ENCODE measurements at places on chromosomes 3 and 15.

DNA sequence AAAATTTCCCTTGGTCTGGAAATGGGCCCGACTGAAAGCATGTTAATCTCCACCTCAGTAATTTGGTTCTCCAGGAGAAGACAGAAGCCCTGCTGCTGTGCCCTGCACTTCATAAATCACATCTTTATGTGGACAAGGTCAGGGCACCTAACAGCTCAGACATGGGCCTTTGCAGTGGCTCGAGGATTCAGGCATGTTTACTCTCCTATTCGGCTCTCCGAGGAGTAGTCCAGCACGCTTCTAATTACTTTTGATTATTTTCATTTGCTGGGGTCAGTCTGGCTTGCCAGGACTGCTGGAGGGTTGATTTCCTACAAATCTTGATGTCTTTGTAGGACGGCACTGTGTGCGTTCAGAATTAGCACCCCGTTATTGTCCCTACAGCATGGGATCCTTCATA lies 511.2 kb downstream of the MECOM start:
- DNase-seq = no peak

DNA sequence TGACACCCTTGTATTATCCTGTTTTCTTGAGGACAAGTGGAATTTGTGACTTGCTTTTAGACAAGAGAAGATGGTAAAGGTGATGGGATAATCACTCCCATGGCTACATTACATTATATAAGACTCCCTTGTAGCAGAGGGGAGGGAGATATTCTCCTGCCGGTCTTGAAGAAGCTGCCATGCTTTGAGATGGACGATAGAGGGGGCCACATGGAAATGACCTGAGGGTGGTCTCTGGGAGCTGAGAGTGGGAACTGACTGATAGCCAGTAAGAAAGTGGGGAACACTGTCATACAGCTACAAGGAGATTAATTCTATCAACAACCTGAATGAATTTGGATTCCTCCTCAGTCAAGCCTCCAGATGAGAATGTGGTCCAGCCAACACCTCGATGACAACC lies 540.1 kb downstream of the NTRK3 start:
- DNase-seq = no peak

DNA sequence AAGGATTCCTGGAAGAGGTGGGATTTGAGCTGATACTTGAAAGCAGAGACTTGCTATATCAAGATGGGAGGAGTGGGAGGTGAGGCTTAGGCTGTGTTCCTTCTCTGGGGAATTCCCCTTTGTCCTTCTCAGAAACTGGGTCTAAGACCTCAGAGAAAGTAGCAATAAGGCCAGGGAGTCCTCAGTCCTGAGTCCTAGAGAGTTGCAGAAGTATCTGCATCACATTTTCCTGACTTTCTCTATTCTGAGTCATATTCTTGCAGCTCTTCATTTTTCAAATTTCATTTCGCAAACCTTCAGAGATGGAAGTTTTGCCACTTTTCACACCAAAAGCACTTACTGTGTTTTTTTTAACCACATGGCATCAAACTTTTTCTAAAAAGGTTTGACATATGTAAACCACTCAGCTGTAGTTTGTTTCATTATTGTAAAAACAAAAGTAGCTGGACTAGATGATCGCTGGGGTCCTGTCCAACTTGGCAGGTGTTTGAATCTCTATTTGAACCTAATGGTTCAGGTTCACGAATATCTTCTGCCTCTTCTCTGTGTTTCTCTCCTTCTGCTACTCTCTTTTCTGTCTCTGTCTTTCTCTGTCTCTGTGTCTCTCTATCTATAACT lies 21.3 kb downstream of the COLQ start:
- DNase-seq = no peak

GRCh38 chr3:17130956-17131355 lies 246.2 kb downstream of the PLCL2 start:
- DNase-seq = no peak

DNA sequence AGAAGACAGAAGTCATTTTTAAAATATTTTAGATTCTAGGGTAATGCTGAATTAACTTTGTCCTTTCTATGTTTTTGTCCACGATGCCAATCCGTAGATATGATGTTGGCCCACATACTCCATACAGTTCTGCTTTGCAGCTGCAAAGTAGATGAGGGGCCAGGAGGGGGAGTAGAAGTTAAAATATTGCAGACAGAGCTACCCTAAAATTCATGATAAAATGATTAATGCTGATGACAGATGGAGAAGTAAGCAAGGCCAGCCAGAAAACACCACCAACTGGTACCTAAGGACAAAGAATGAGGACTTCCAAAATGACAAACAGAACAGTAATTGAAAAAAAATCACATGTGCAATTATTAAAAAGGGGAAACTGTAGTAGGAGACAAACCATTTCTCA lies 756.6 kb upstream of the ARPP21 start:
- no peak for DNase-seq

- no peak for DNase-seq
Measured at GRCh38 chr3:82082796-82083195, 321.4 kb upstream of the GBE1 start.

DNA sequence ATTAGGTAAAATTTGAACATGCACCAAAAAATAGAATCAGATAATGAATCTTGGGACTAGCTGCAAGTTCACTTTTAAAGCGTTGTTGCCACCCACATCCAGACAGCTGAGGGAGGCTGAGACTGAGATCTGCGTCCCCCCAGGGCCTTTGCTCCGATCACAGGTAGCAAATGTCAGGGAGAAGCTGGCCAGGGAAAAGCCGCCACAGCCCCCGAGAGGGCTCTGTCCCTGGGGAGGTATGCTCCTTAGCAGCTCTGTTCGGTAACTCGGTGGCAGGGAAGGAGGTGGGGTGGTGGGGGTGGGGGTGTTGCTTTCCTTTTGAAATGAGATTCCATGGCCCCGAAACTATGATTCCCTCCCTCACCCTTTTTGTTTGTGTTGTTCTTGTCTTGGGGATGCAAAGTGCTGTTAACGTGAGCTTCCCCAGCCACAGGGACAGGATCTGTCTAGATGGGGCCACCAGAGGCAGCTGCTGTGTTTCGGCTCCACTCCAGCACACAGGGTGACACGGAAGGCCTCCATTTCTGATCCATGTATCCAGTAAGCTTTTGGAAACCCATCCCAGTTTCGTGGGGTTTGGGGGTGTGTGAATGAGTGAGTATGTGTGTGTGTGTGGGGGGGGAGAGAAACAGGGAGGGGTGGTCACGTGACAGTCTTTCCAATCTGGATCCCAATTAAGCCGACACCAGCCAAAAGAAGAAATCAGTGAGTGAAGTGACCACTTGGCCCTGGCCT lies 1.1 kb upstream of the MINAR1 start:
- DNase-seq = no peak

GRCh38 chr15:74788042-74788682 lies 6.3 kb downstream of the CSK start:
- no peak for DNase-seq

DNA sequence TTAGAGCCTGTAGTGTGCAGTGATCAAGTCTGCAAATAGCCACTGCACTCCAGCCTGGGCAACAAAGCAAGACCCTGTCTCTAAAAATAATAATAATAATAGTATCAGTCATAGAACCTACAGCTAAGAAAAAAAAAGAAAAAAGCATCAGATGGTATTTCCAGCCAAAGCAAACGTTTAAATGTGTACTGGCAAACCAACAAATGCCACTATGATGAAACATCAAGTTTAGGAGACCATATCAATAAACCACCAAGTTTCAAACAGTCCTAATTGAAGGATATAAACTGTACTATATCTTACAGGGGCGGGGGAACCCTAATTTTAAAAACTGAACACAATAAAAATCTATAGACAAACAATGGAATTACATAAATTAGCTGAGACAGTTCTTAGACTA lies 6.4 kb downstream of the UBP1 start:
- DNase-seq = peak; percentile 47

DNA sequence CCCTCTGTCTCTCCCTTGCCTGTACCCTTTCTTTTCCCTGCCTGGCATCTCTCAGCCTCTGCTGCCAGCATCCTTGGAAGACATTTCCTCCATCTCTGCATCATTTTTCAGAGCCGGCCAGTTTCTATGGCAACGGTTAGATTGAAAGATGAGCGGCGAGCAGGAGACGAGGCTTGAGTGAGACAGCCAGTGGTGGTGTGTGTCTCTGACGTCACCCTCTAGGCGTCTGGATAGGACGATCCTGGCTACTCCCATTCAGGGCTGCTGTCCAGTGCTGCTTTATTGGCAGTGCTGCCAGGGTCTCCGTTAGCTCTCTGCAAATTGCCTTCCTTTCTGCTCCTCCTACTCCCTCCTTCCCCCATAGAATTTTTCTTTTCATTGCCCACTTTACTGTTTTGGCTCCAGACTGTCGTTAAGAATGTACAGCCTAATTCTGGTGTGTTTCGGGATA lies 57.9 kb downstream of the TRAK1 start:
- peak; percentile 91 for DNase-seq

GRCh38 chr3:67493808-67494207 lies 160.6 kb downstream of the SUCLG2 start:
- DNase-seq = no peak

- no peak for DNase-seq
Measured at GRCh38 chr3:83434880-83435587, 1523.8 kb upstream of the CADM2 start.

GRCh38 chr15:37098468-37099318 lies 1.7 kb downstream of the MEIS2 start:
- peak; percentile 35 for DNase-seq

DNA sequence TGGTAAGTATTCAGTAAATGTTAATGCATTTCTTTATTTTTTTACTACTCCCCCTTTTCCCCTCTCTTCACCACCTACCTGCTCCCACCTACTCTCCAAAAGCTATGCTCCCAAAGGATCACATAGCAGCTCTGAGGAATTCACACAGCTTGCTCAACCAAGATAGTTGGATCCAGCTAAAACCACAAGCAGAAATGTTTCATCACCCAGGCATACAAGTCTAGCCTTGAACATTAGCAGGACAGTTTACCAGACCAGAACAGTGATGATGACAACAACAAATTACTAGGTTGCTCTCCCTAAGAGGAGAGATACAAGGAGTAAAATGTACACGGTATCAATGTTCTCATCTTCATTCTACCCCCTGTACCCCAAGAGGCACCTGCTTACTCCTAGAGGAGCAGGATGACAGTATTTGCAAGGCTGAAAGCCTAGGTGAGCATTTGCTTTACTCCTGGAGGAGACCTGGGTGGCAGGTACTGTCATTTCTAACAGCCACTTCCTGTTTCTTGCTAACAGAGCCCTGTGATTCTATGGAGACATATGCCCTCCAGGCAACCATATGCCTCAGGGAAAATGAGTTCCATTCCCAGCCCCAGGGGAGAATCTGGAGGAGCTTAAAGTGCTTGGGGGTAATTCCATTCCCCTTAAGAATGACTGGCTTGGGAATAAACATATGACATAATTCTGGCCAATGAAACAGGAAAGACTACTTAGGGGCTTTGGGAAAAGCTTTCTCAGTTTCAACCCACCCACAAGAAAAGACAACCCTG lies 237.5 kb downstream of the NTRK3 start:
- no peak for DNase-seq

DNA sequence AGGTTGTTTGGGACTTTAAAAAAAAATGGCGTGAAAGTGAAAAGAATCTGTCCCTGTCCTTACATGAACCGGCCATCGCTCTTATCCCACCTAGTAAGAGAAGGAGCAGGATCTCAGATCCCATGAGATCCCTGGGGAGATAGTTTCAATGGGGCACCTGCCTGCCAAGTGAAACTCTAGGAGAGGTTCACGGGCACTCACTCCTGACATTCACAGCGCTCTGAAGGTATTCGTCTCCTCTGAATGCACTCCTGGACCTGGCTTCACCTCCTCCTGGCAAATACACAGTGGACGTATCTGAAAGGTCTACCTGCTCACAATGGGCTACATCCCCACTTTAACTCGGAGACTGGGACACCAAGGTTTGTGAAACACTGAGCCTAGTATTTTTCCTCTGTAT lies 248.7 kb upstream of the ICE2 start:
- no peak for DNase-seq

GRCh38 chr3:139527265-139527664 lies 12.3 kb downstream of the RBP1 start:
- DNase-seq = no peak

DNA sequence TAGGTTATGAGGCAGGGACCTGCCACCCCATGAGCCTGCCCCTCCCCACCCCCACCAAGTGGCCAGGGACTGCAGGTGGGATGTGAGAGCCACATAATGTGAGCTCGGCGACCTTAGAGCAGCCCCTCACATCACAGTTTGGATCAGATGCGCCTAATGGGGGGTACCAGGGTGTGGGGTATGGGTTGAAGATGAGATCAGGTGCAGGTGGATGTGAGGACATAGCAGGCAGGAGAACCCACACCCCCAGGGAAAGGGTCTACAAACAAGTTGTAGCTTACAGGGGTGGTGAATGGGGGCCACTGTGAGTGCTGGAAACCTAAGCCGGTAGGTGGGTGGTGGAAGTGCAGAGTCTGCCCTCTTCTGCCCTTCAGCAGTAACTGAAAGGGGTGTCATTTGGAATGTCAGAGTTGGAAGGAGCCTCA lies 94.0 kb downstream of the CORO2B start:
- peak; percentile 19 for DNase-seq

- DNase-seq = peak; percentile 43
Measured at GRCh38 chr3:169769287-169770181, at the start of gene ACTRT3. ACTRT3 (minus strand) TSS chr3:169769561; CDS start chr3:169769520, 41 bp downstream.

DNA sequence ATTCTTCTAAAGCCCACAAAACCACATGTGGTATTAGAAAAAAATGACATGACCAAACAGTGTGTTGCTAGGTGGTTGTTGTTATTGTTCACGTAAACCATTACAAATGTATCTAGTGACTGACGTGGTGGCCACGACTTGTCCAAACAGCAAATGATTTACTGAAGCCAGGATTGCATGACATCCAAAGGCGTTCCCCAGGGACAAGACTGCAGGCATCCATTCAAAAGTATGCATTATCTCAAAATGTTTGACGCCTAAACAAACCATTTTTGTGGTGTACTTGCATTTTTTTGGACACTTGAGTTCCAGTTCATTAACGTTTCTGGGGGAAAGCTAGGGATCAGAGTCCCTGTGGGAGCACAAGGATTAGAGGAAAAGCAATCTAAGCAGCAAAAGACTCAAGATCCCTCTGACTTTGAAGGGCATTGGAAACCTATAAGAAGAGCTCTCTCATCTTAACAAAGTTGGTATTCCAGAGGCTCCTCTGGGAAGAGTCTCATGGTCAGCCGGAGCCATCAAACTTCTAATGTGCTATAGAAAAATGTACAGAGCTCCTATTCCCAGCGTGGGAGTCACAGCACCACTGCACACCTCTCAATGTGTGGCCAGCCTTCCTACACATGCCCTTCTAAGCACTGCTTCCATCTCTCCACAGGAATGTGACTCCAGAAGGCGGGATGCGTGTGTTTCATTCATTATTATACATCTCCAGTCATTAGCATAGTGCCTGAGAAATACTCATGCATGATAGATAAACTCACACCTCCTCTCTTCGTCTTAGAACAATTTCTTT lies 62.9 kb downstream of the FBN1 start:
- peak; percentile 83 for DNase-seq

GRCh38 chr3:191901741-191902140 lies 440.8 kb downstream of the PYDC2 start:
- no peak for DNase-seq

Data from IMR-90 (cell line).